Mesothelial cell of epicardium (in vitro differentiated cells): ENCODE measurements at places on chromosomes 5 and 9.

DNA sequence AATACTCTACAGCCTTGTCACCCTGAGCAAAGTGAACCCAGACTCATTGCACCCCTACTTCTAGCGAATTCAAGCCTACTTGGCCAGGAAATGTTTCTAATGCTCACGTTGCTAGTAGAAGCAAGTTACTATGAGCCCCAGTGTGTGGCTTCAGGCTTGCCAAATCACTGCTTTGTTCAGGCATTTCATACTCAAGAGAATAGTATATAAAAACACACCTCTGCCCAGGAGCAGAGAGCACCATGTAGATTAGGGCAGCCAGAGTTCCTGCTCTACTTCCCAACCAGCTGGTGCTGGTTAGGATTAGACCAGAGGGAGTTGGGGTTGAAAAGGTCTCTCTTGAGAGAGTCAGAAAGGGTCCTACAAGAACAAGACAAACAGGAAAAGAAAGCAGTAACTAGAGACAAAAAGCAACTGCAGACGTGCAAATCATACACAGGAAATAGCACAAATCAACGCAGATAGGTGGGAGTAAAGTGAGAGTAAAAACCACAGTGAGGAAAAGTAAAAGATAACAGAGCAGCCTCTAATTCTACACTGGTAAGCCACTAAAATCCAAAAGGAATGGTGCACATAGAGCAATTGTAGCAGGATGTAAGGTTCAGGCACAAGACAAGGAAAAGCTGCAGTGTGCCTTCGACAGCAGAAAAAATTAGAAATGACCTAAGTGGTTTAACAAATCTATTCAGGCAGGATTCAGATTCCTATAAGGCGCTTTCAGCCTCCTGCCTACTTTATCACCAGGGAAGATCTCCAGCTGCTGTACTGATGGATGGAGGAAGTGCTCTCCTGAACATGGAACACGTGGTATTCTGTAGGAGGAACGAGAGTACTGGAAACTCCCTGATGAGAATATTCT is 49.6 kb upstream of the KIF2A start:
- DNase-seq = no peak

GRCh38 chr5:131682826-131683225 is 47.8 kb upstream of the RAPGEF6 start:
- DNase-seq = no peak

DNA sequence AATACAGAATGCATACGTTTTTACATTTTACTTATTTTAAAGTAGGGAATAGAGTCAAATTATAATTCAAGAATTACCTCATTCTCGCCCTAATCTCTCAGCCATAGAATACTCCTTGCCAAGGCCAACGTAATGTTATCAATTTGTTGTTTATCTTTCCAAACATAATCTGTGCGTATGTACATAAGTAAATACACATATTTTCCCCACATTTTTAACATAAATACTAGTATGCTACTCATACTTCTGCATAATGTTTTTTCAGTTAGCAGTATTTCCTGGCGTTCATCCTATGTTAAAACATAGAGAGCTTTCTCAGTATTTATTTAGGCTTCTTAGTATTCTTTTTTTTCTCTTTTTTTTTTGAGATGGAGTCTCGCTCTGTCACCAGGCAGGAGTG is 28.8 kb downstream of the RBM27 start:
- no peak for DNase-seq

DNA sequence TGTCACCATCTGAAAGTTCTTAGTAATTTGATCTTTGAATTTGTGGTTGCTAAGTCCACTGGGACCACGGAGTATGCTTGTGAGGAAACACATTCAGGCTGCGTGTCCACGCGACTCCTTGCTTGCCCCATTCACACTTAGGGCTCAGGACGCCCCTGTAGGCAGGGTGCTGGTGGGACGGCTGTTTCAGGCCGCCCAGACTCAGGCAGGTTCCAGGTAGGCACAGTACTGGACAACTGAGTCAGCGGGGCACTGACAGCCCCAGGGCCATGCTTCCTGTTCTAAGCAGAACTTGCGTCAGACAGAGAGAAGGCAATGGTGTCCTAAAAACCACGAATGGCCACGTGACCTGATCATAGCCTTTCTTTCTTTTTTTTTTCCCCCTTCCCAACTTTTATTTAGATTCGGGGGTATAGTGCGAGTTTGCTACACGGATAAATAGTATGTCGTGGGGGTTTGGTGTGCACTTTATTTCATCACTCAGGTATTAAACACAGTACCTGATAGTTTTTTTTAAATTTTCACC is 7.7 kb upstream of the RASGEF1C start:
- no peak for DNase-seq

DNA sequence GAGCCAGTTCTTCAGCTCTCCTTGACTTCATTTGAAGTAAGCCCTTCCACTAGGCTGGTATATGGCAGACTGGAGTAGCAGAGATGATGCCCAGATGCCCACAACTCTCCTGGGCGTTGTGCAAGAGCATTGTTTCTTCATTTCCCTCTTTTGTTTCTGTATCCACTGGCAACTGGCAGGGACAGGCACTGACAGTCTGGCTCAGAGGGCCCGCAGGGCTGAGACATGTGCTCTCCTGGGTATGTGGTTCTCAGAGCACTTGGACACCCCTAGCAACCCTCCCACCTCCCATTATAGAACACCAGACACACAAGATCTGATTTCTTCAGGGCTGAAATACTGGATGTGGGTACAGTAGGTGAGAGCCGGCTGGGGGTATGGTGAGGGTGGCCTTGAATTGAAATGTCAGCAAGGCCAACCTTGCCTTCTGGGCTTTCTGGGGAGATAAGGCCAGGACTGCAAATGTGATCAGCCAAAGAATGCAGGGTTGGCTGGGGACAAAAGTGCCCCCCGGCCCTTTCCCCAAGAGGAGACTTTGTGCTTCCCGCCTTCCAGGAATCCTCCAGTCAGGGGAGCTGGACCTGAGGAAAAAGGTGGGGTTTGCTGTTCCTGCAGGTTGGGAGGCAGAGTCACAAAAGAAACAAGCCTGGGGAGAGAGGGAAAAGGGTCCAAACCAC is 28.6 kb upstream of the CTNNA1 start:
- DNase-seq = no peak

GRCh38 chr5:107687404-107687803 is 16.7 kb upstream of the EFNA5 start:
- no peak for DNase-seq

DNA sequence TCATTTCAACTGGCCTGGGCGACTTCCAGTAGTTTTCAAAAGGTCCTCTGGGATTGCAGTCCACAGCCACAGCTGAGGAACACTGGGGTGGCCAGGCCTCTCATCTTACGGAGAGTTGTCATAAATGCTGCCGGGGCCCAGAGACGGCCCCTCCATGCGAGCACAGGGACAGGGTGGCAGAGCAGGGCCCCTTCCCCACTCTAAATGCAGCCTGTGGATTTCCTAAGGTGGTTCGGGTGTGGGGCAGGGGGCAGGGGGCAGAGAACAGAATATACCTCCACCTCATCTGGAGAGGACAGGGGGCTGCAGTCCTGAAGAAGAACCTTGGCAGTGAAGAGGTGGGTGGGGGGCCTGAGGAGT is 113.6 kb upstream of the TBC1D2 start:
- no peak for DNase-seq

DNA sequence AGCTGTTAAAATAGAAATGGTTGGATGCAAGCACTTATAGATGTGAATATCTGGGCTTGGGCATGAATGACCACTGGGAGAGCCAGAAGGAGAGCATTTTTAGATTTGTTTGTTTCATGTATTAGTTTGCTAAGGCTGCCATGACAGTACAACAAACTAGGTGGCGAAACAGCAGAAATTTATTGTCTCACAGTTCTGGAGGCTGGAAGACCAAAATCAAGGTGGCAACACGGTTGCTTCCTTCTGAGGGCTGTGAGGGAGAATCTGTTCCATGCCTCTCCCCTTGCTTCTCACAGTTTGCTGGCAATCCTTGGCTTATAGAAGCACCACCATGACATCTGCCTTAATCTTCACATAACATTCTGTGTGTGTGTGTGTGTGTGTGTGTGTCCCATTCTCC is 20.2 kb upstream of the CDC23 start:
- no peak for DNase-seq

GRCh38 chr5:116911074-116911473 is 336.5 kb upstream of the SEMA6A start:
- DNase-seq = no peak

DNA sequence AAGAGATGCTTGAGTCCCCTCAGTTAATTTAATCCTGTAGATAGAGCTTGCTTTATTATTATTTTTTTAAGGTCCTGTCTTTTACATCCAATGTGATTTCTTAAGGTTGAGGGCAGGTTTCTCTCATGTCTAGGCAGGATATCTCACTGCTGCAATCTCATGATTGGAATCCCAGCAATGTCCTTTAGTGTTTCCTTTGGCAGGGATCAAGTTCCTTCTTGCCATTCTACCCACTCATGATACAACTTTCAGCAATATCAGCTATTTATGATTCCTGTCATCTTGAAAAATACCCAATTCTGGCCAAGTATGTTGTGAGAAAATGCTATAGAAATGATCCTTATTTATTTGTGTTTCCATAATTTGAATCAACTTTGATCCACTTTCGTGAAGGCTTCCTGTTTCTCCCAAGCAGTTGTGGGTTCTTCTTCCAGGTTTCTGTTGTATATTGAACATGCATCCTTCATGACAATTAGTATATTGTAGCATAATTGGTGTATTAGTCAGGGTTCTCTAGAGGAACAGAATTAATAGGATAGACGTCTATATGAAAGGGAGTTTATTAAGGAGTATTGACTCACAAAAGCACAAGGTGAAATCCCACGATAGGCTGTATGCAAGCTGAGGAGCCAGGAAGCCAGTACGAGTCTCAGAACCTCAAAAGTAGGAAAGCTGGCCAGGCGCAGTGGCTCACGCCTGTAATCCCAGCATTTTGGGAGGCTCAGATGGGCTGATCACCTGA is 18.4 kb upstream of the VPS13A start:
- DNase-seq = no peak

- no peak for DNase-seq
These were observed 24.2 kb downstream of the TRIO start for GRCh38 chr5:14167211-14167845.

- no peak for DNase-seq
These were observed 119.3 kb downstream of the LMNB1 start for GRCh38 chr5:126896170-126896702.

DNA sequence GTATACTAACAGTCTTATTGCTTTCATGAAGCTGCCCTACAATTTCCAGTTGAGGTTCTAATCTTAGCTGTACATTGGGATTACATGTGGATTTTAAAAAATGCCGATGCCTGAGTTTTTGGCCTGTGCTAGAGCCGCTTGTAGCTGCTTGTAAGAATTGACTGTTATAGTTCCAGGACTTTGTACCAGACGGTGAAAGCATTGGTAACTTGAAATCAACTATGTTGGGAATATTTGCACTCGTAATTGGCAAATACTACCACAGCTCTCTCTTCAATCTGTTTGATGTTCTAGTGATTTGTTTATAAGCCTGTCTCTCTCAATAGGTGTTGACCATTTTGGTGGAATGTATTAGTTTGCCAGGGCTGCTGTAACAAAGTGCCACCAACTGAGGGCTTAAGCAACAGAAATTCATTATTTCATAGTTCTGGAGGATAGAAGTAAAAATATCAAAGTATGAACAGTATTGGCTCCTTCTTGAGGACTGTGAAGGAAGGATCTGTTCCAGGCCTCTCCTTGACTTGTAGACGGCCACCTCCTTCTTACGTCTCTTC is 50.5 kb upstream of the DHFR start:
- DNase-seq = no peak

DNA sequence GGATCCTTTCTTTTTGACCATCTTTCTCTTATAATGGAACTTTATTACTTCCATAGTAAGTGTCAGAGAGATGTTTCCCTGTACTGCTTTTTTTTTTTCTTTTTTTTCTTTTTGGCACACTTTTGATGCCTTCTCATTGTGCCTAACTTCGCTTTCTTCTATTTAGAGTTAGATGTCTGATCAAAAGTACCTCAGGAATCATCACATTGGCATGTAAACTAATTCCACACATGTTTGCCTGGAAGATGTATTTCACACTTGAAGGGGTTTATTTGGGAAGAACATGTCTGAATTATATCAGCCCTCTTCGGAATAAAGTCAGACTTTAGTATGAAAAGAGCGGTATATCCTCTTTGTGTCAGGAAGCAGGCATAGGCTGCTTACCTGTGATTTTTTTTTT is 35.1 kb downstream of the SMARCA2 start:
- no peak for DNase-seq

GRCh38 chr5:28603869-28604268 is 1565.5 kb upstream of the CDH9 start:
- no peak for DNase-seq
